ENCODE measurements at places on chromosomes 6 and 20. TPM values are rescaled to one million over a fixed set of nuclear protein-coding genes. Genes with fewer than 3 reads are reported as not detected.

DNA sequence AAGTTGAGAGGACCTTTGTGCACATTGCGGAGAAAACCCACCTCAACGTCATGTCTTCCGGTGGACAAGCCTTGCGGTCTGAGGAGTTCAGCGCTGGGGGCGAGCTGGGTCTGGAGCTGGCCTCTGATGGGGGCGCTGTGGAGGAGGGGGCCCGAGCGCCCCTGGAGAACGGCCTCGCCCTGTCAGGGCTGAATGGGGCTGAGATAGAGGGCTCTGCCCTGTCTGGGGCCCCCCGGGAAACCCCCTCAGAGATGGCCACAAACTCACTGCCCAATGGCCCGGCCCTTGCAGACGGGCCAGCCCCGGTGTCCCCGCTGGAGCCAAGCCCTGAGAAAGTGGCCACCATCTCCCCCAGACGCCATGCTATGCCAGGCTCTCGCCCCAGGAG is 14.6 kb upstream of the SLC22A7 start:
- no peak for DNase-seq

DNA sequence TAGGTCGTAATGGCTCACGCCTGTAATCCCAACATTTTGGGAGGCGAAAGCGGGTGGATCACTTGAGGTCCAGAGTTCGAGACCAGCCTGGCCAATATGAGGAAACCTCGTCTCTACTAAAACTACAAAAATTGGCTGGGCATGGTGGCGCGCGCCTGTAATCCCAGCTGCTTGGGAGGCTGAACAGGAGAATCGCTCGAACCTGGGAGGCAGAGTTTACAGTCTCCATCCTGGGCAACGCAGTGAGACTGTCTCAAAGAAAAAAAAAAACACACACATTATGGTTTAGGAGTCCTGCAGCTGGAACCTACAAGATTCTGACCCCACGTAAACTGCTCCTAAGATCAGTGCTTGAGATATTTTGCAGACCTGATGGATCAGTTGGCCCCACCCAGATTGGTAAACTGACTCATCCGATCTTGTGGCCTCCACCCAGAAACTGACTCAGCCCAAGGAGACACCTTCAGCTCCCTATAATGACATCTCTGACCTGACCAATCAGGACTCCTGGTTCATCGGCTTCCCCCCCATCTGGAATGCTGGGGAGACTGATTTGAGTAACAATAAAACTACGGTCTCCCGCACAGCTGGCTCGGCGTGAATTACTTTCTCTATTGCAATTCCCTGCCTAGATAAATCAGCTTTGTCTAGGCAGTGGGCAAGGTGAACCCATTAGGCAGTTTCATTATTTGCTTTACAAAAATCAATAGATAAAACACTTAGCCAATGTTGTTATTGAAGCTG is 96.2 kb upstream of the BTN3A2 start:
- no peak for DNase-seq

- no peak for DNase-seq
These were observed 275.0 kb upstream of the PREP start for GRCh38 chr6:105677671-105678475.

GRCh38 chr20:63072231-63072791 is 65.5 kb upstream of the BHLHE23 start:
- no peak for DNase-seq

Gene OOEP
- not detected for total RNA-seq

Gene OLIG3
- 0.14 TPM for total RNA-seq

Gene HSPA1L
- total RNA-seq, result 1.5 TPM

Gene RGS17
- 4.7 TPM for total RNA-seq

Gene DYNLT2
- 2.8 TPM for total RNA-seq

Gene IDH3B
- 102 TPM for total RNA-seq
